NCI-H1417 (cell line): ENCODE measurements at places on chromosomes 4 and X.

- DNase-seq, result no peak
These were observed 468.5 kb upstream of the FTHL17 start for GRCh38 chrX:31540313-31540712.

DNA sequence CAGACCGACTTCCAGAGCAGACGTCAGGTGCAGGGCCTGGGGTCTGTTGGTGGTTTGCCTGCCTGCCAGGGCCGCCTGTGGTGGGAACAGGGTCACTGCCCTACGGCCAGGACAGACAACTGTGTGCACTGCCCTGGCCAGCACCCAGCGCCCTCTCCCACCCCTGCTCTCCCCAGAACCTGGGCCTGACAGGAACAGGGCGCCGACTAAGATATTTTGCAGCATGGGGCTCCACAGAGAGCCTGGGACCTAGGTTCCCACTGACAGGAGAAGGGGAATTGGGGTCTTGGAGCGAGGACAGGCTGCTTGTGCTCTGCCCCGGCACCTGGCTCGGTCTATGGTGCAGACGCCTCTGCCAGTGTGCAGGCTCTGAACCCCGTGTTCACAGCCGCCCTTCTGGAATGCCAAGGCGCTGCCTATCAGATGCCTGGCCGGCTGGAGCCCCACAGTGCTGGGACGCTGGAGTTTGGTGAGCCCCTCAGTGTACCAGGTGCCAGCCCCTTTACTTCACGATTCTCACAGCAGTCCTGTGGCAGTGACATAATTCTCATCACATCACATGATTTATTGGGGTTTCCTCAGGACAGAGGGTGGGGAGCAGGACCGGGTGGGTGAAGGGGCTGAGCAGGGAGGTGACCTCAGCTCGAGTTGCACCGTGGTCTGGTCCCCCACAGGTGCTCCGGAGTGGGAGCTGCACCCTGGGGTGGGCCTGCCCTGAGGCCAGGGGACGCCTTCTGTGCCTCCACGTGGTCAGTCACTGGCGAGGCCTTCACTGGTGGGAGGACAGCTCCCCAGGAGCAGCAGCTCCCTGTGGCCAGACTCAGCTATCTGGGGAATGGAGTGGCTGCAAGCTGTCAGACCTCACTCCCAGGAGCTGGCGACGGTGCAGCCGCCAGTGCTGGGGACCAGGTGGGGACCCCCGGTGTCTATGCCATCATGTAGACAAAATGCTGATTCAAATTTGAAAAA lies 113.8 kb upstream of the LRPAP1 start:
- no peak for DNase-seq

- DNase-seq, result no peak
These were observed 106.4 kb downstream of the SLIT2 start for GRCh38 chr4:20358110-20358509.

DNA sequence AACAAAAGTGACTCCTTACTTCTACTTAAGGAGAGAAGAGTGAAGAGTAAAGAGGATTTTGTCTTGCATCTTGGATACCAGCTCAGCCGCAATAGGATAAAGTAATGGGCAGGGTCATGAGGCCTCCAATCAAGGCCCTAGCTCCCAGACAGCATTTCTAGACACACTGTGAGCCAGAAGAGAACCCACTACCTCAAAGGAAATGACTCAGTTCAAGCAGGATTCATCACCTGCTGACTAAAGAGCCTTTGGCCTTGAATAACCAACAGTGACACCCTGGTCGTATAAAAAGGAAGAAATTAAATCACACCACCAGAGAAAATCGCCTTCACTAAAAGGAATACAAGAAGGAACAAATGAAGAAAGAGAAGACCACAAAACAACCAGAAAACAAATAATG lies 416.1 kb downstream of the PCDH18 start:
- DNase-seq, result no peak
